GM10248 (cell line): ENCODE measurements at places on chromosomes 1 and 21.

DNA sequence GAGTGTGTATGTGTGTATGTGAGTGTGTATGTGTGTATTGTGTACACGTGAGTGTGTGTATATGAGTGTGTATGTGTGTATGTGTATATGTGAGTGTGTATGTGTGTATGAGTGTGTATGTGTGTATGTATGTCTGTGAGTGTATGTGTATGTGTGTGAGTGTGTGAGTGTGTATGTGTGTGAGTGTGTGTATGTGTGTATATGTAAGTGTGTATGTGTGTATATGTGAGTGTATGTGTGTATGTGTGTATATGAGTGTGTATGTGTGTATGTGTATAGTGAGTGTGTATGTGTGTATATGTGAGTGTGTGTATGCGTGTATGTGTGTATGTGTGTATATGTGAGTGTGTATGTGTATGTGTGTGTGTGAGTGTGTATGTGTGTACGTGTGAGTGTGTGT lies 49.2 kb downstream of the GREM2 start:
- DNase-seq = no peak

- no peak for DNase-seq
Measured at GRCh38 chr1:145889722-145890121, 4.1 kb upstream of the ANKRD35 start.

DNA sequence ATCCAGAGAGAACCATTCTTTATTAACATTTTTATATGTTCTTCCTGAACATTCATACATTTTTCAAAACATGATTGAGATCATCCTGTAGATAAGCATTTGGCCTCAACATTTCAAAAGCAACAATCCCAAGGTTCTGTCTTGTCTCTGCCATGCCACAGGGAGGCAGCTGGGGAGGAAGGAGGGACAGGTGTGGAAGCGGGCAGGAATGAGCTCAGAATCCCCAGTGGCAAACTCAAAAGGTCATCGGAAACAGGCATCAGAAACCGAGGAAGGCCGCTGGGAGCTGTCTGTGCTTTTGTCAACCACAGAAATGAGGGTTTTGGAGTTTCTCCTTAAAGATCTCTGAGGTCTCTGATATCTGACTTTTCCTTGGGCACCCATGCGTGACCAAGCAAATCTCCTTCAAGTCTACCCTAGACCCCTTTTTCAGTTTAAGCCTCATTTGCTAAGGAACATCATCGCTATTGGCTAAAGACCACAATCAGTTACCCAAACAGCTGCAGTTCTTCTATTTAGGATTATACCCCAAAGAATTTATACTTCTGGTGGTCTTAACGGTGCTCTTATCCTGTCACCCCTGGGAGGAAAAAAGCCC lies 34.0 kb downstream of the RASSF5 start:
- no peak for DNase-seq

- DNase-seq = peak; percentile 30
Measured at GRCh38 chr1:37177230-37177864, 143.0 kb upstream of the GRIK3 start.

DNA sequence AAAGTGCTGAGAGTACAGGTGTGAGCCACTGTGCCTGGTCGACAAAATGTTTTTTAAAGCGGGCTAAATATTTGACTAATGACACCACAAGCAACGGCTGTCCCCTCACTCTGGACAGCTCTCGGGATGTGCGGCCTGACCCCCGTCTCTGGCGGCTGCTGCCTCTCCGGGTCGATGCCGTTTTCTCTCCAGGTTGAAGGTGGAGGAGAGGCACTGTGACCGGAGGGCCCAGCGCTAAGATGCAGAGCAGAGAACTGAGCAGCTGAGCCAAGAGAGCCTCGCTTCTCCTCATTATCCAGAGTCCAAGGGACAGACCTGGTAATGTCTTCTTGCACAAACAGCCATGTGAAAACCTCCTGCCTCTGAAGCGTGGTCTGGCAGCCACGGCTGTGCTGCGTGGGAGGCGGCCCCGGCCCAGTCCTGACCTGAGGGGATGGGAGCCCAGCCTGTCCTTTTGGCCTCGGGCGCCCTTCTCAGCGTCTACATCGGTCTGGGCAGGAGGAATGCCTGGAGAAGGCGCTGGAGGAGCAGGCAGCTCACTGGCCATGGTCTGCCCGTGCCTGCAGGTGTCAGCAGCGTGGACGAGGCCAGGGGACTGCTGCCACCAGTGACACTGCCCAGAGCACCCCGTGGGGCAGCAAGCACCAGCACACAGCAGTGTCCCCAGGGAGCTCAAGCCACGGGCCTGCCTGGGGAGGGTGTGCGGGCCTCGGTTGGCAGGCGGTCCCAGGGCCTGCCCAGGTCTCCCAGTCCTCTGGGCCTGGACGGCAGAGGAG lies 10.3 kb downstream of the MORN1 start:
- no peak for DNase-seq

GRCh38 chr1:57040811-57041210 lies 75.0 kb upstream of the C8B start:
- no peak for DNase-seq

DNA sequence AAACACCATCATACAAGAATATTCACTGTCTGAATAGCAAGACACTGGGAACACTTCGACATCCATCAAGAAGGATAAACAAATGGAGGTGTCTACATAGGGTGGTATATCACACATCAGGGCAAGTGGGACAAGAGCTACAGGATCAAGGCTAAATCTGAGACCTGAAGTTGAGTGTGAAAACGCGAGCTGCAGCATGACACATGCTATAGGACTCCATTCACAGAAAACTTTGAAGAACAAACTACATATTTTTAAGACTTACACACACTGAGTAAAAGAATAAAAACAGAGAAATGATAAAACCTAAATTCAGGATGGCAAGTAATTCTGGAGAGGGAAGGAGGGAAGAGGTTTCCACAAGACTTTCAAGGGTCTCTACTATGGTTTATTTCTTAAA lies 2.1 kb downstream of the TTC39A start:
- DNase-seq = no peak

- no peak for DNase-seq
Measured at GRCh38 chr1:165688046-165688445, 10.3 kb downstream of the ALDH9A1 start.

DNA sequence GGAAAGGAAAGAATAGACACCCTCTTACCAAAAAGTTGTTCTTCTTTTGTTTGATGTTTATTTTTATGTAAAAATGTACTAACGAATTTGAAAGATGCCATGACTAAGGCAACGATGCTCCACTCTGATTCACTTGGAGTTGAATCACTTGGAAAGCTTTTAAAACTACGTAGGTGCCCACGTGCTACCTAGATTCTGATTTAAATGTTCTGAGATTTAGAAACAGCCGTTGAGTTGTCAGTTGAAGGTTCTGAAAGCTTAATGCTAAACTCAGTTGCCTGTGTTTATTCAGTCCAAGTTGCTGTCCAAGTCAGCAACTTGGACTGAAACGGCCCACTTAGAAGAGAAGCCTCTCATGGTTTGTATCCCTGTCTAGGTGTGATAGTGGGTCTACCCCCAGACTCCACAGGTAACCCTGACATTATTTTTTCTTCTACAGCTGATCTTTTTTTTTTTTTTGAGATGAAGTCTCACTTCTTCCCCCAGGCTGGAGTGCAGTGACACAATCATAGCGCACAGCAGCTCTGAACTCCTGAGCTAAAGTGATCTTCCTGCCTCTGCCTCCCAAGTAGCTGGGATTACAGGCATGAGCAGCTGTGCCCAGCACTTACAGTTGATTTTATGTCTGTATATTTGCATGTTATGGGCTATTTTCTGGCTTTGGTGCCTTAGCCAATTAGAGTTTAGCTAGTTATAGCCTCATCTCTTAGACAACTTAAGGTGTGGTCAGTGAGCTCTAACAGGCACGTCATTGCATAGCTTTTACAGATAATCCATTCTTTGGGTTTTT lies 1.4 kb upstream of the VAMP4 start:
- no peak for DNase-seq

GRCh38 chr1:12191242-12192032 lies 24.6 kb downstream of the TNFRSF1B start:
- no peak for DNase-seq

- no peak for DNase-seq
Measured at GRCh38 chr1:245220381-245220985, 65.7 kb downstream of the KIF26B start.

- DNase-seq = no peak
Measured at GRCh38 chr1:14910984-14911721, 242.4 kb upstream of the TMEM51 start.

DNA sequence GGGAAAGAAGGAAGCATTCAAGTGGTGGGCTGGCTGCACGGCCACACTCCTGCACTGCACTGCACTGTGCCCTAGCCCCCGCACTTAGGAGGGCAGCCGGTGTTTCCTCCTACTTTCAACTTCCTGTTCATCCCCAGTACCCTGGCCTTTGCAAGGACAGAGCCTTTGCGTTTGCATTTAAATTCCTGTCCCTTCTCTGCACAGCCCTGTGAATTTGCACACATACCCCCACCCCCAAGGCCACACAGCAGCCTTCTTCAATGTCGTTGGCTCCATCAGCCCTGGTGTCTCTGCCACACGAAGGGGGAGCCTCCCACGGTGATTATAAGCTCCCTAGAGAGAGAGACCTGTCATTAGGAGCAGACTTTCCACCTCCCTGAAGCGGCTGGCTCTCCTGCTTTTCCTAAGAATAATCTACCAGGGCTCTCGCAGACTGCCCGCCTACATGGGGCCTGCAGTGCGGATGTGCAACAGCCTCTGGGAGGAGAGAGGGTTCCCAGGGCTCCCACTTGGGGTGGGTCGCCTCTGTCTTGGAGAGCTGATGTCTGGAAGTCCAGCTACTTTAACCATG lies 13.2 kb upstream of the SLC45A3 start:
- DNase-seq = peak; percentile 31

DNA sequence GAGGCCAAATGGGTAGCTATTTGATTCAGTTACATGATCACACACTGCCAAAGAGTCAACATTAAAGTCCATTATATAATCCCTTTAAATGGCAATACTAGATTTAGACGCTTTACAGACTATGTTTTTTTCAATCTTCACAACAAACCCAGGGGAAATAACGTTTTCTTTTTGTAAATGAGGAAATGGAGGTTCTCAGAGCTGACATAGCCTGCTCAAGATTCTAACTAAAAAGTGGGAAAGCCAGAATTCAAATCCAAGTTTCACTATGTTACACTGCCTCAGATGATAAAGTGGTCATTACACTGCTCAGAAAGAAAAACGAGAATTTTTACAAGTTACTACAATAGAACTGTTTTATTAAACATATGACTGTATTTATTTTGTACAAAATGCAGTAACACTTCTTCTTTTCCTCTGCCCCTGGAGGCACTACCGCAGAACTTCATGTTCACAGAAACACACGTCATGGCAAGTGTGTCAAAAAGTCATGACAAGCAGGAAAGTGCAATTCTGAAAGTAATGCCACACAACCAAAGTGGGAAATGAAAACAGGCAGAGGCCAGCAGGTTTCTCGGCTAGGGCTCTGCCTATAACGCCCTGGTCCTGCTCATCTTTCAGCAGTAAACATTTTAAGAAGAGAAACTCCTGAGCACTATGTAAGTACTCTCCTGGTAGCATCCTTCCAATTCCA lies 19.0 kb downstream of the THEMIS2 start:
- peak; percentile 58 for DNase-seq

- DNase-seq = no peak
Measured at GRCh38 chr1:5389101-5389885, 602.9 kb downstream of the NPHP4 start.

GRCh38 chr1:107439567-107439966 lies 298.7 kb downstream of the NTNG1 start:
- DNase-seq = no peak

- no peak for DNase-seq
Measured at GRCh38 chr1:79648126-79648525, 641.6 kb upstream of the ADGRL4 start.

GRCh38 chr1:109214695-109215623 lies 1.2 kb downstream of the SARS1 start:
- DNase-seq = peak; percentile 41
